ENCODE measurements at places on chromosomes 6 and 20.

- DNase-seq, result no peak
Observed at GRCh38 chr6:10411971-10412460, 2.9 kb downstream of the TFAP2A start.

- no peak for DNase-seq
Observed at GRCh38 chr6:129849456-129849855, 11.7 kb downstream of the TMEM244 start.

DNA sequence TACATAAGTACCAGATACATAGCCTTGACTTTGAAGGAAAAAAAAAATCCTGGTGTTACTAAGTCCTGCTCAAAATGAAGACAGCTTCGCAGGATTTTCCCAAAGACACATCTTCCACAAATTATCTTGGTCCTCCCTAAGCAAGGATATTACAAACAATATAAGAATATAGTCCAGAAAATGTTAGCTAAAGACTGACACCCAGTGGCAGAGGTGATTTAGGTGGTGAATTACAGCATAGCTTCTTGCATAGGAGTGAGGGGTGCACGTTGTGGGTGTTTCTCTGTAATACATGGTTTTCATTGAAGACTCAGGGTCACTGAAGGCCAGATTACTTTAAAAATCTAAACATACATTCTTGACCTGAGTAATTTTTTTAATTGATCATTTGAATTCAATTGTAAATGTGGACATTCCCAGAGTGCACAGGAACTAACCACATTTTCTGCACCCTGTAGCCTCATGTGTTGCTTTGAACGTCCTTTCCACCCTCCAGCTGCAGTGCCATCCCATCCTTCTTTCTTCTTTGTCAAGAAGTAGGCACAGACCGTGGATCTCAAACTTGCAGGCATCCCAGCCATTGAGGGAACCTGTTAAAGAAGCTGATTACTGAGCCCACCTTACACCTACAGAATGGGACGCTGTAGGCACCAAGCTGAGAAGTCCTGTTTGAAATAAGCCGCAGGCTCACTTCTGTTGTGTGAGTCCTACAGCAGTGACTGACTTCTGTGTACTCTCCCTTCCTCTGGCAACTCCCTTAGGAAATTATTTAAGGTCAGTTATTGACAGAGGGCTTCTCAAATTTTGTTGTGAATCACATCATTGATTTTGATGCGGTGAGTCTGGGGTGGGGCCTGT is 102.6 kb downstream of the PERP start:
- no peak for DNase-seq

DNA sequence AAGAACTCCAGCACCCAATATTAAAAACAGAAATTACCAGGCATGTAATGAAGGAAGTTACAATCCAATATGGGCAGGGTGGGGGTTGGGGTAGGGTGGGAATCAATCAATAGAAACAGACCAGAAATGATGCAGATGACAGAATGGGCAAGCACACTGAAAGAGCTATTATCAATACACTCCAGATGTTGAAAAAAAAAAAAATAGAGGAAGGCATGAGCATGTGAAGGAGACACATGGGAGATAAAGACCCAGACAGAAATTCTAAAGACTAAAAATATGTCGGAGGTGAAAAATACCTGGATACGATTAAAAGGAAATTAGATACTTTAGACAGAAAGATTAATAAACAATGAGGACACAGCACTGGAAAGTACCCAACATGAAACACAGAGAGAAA is 19.1 kb upstream of the ZC3H12D start:
- DNase-seq, result no peak

GRCh38 chr6:30679765-30680535 is 6.5 kb downstream of the PPP1R18 start:
- no peak for DNase-seq

- no peak for DNase-seq
Observed at GRCh38 chr20:58393299-58393698, 4.3 kb downstream of the VAPB start.

- no peak for DNase-seq
Observed at GRCh38 chr6:21200134-21200870, 393.2 kb upstream of the SOX4 start.

DNA sequence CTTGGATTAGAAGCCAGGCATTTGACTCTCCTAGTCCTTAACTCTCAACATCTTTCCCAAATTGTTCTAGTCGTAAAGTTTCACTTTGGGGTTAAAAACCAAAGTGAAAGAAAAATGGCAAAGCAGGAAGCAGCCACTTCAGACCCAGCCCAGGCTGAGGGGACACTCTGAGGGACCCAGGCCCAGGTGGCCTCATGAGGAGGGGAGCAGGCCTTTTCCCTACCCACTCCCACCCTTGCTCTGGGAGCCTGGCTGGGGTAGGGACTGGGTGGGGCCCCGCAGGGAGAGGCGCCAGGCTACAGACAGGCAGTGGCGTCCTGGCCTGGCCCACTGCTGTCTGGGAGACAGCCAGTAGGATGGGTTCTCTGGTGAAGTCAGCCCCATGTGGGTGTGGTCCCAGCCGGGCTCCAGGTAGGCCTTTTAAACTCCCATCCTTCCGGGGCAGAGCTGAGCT is 68.7 kb upstream of the MYL9 start:
- DNase-seq, result peak; percentile 30
